Left colon (tissue), 2 donors: ENCODE measurements at places on chromosomes 5 and 9. TPM values are rescaled to one million over a fixed set of nuclear protein-coding genes. Genes with fewer than 3 reads are reported as not detected.

- DNase-seq: no peak
Measured at GRCh38 chr5:38249301-38249700, 9.1 kb upstream of the EGFLAM start.

GRCh38 chr5:33848554-33848953 lies 43.2 kb downstream of the ADAMTS12 start:
- DNase-seq: no peak

DNA sequence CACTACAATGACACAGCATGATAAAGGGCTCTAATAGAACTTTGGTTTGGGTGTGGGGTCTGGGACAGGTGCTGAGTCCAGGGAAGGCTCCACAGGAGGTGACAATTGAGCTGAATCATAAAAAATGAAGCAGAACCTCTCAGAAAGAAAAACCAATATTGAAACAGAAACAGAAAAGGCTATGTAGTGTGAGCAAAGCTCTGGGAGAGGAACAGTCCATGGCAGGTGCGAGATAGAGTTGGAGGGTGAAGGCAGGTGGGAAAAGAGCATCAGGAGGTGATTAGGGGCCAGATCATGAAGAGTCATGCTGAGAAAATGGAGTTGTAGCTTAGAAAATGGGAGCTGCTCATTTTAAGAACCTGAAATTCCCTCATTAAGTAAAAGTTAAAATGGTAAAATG lies 164.9 kb downstream of the KCTD16 start:
- DNase-seq: no peak

- no peak for DNase-seq
Measured at GRCh38 chr9:110156416-110156815, 51.5 kb downstream of the C9orf152 start.

DNA sequence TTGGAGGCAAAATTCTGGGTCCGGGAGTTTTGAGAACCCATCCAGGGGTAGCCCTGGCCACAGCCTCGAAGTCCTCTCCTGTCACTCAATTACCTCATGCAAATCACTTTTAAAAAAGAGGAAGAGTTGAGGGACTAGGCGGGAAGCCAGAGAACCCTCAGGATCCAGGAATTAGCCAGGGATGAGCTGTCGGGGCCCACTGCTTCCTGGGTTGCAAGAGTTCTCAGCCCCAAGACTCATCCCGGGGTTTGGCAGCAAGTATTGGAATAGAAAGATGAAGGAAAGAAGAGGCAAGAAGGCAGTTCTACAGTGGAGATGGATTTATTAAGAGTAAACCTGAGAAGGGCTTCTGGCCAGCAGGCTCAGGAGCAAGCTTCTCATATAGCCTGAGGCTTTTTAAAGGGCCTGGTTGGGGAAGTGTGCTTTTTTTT lies 25.6 kb downstream of the C9orf50 start:
- no peak for DNase-seq

GRCh38 chr5:9832921-9833320 lies 202.8 kb upstream of the TAS2R1 start:
- no peak for DNase-seq

DNA sequence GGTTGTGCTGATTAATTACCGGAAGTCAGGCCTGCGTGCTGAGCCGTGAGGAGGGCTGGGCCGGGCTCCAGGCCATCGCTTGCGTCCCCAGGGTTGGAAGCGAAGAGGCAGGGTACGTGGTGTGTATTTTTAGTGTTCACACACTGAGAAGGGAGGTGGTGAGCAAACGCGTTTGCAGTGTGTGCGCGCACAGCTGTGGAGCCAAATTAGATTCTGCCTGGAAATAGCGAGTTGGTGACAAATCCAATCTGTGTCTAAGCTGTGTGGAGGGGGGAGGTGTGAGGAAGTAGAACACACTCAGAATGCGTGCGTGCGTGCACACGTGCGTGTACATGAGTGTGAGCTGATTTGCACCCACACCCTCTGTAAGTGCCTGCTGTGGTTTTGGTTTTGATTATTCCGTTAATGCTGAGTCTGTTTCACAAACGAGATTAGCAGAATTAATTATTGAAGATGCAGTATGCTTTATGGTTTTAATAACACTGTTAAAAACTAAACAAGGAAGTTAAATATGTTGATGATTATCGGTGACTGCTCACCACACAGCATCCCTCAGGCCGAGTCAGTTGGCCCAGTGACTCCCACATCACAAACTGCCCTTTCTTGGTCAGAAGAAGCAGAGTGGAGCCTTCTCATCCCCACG lies 111.8 kb upstream of the FCN2 start:
- DNase-seq: no peak

DNA sequence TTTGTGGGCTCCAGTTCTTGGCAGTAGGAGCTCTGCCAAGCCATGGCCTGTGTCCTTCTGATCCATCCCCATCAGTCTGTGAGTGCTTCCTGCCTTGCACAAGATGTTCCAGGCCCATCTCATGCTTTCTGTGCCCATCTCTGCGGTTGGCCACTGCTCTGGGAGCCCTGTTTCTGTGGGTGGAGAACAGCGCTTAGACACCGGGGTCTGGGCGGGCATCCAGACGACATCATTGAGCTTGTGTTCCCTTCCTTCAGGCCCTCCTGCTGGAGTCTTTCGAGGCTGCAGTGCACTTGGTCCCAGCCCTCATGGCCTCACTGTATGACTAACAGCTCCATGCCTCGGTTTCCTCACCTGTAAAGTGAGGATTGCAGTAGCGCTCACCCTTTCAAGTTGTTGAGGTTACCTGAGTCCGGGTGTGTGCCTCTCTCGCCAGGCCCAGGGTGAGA lies 14.9 kb upstream of the CARD19 start:
- DNase-seq: no peak

DNA sequence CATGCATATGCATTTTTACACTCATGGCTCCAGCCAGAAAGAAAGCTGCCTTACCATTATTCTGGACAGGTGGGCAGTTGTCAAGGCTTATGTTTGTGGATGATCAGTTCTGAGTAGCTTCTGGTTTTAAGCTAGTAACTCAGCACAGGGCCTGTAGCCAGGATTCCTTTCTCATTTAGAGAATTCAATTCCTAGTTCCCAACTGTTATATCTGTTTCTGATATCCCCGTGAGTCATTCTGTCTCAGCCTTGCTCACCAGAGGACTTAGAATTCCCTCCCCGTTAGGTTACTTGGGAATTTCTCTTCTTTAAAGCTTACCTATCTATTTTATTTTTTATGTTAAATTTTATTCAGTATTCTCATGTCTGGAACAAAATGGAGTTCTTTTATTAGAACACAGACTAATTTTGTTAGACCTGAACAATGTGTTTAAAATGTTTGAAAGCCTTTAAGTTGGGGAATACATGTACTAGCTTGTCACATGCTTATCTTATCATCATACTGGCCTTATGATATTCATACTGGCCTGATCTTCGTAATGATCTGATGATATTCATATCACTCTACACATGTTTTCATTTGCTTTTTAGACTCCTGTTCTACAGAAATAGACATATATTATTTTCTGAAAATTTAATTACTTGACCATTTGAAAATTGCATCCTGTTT lies 47.1 kb downstream of the CAST start:
- DNase-seq: no peak

Gene NDUFAF2
- total RNA-seq: 25.0 TPM

Gene DNM1
- 3.8 TPM for total RNA-seq

Gene S1PR3
- total RNA-seq: 3.2 TPM
